Inflammatory macrophage treated with lipopolysaccharide for 1 hour (primary cell): ENCODE measurements at places on chromosomes 5 and 9.

GRCh38 chr5:131812371-131813160 lies 15.7 kb upstream of the FNIP1 start:
- DNase-seq = no peak

GRCh38 chr5:4019009-4019769 lies 423.6 kb downstream of the IRX1 start:
- DNase-seq = peak; percentile 36

GRCh38 chr9:133580419-133580738 lies 28.8 kb downstream of the FAM163B start:
- DNase-seq = no peak

DNA sequence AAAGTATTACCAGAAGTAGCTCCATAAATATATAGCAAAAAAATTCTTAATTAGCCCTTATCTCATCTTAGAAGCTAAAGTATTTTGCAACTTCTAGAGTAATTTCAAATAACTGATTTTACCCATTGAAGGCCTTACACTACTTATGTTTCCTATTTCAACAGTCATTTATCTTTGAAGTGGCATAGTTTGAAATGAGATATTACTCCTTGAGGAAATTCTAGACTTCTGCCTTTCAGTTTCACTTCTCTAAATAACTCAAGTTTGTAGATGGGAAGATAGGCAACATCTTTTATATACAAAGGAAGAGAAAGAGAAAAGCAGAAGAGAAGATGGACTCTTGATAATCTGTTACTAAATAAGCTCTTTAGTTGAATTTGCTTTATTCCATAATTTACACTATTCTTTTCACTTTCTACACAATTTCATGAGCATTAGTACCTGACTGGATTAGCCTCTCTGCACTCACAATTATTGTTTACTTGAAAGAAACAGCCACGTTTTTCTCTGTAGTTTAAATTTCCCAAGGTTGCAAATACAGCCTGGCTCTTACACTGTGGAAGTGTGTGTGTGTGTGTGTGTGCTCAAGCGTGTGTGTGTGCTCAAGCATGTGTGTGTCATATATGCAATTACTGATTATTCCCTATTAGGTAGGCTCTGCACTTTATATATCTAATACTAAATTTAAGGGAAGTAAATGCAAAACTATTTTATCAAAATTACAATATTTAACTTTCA lies 60.6 kb upstream of the EMB start:
- DNase-seq = peak; percentile 84

- DNase-seq = no peak
These were observed 14.4 kb upstream of the CCDC69 start for GRCh38 chr5:151238303-151238741.

DNA sequence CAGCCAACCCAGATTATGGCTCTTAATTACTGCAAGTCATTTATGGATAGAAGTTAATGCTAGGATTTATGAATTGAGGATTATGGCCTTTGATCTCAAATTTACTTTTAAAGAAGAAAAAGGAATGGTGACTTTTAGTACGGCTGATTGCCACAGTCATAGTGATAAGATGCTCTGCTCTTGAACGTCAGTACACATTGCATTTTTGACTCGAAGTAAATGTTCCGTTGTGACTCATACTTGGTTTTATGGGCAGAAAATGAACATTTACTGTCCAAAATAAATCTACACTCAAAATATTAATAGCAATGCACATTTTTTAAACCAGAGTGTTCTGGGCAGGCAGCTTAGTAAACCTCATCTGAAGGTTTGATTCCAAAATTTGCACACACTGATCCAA lies 830 bp downstream of the ADAMTSL1 start:
- DNase-seq = no peak

DNA sequence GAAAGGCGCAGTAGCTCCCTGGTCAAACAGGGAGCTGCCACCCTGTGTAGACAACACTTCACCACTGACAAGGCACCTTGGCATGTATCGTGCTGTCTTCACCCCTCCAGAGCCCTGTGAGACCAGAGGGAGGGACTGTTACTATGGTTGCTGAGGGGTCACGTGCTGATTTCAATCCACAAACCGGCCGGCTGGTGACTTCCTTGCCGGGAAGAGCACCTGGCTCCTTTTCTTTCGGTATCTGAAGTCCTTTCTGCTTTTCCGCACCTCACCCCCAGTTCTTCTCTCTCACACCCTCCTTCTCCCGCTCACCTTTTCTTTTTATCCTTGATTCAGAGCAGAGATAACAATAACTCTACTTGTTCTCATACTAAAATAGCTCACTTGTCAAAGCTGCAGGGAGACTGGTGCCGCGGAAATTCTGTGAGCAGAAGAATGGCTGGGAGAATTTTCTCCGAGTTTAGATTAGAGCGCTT lies 327.2 kb downstream of the ZSWIM6 start:
- DNase-seq = no peak

- DNase-seq = no peak
These were observed 121.0 kb downstream of the NREP start for GRCh38 chr5:111635916-111636570.

DNA sequence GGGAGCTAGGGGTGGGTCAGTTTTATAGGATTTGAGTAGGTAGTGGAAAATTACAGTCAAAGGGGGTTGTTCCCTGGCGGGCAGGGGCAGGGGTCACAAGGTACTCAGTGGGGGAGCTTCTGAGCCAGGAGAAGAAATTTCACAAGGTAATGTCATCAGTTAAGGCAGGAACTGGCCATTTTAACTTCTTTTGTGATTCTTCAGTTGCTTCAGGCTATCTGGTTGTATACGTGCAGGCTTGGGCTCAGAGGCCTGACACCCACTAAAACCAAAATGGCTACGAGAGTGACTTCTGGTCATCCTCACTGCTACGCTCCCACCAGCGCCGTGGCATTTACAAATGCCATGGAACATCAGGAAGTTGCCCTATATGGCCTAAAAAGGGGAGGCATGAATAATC lies 20.7 kb upstream of the NXNL2 start:
- no peak for DNase-seq
